Urinary bladder (tissue), 4 donors: ENCODE measurements at places on chromosomes 2 and 18. TPM values are rescaled to one million over a fixed set of nuclear protein-coding genes. Genes with fewer than 3 reads are reported as not detected.

DAPL1 gene
- not detected for total RNA-seq

SGPP2 gene
- total RNA-seq, result 3.5 TPM

ST3GAL5 gene
- total RNA-seq, result 59.4 TPM

CDH7 gene
- 5.6 TPM for total RNA-seq

C2orf72 gene
- total RNA-seq, result 3.7 TPM

GKN2 gene
- total RNA-seq, result not detected

CNGA3 gene
- total RNA-seq, result 0.85 TPM

RNF181 gene
- 71.6 TPM for total RNA-seq

ZBTB7C gene
- 8.6 TPM for total RNA-seq

RGPD4 gene
- 0.05 TPM for total RNA-seq

CAVIN2 gene
- 103 TPM for total RNA-seq

FSHR gene
- total RNA-seq, result 0.69 TPM

RNPEPL1 gene
- total RNA-seq, result 14.5 TPM

AQP12B gene
- total RNA-seq, result not detected

CRYGC gene
- total RNA-seq, result not detected

CNDP1 gene
- total RNA-seq, result 0.16 TPM

CRYBA2 gene
- total RNA-seq, result not detected

TMEM37 gene
- 1.1 TPM for total RNA-seq

G6PC2 gene
- total RNA-seq, result not detected

C2orf81 gene
- 0.74 TPM for total RNA-seq

PHOSPHO2 gene
- 15.8 TPM for total RNA-seq

CRACDL gene
- total RNA-seq, result 2.4 TPM

GRB14 gene
- total RNA-seq, result 5.8 TPM

ANO7 gene
- 0.58 TPM for total RNA-seq

SIX3 gene
- total RNA-seq, result not detected

GGCX gene
- total RNA-seq, result 42.3 TPM

XDH gene
- 2.1 TPM for total RNA-seq

GULP1 gene
- 119 TPM for total RNA-seq

STK36 gene
- 48.6 TPM for total RNA-seq

CNTNAP5 gene
- total RNA-seq, result 1.8 TPM

BUB1 gene
- 32.4 TPM for total RNA-seq

RPRM gene
- 5.6 TPM for total RNA-seq

CROCC2 gene
- total RNA-seq, result not detected

SGO2 gene
- total RNA-seq, result 18.0 TPM

UCN gene
- 1.1 TPM for total RNA-seq

REG3G gene
- not detected for total RNA-seq

LRATD1 gene
- 15.4 TPM for total RNA-seq

FBXO41 gene
- total RNA-seq, result 0.32 TPM

MYO3B gene
- total RNA-seq, result 2.8 TPM

CPS1 gene
- total RNA-seq, result 1.3 TPM

SERPINB10 gene
- 0.21 TPM for total RNA-seq

CHCHD5 gene
- total RNA-seq, result 3.4 TPM

UGT1A5 gene
- 0.79 TPM for total RNA-seq

CD8B gene
- not detected for total RNA-seq

CIB4 gene
- not detected for total RNA-seq

LOXHD1 gene
- total RNA-seq, result 1.2 TPM

KIF5C gene
- 10.8 TPM for total RNA-seq

NDUFS1 gene
- total RNA-seq, result 84.6 TPM

CWC22 gene
- total RNA-seq, result 31.0 TPM

HOXD4 gene
- 4.0 TPM for total RNA-seq

OTOS gene
- not detected for total RNA-seq

DNAJC5G gene
- total RNA-seq, result 0.42 TPM
